T-helper 1 cell (primary cell): ENCODE measurements at places on chromosomes 2 and 18.

- DNase-seq, result no peak
Measured at GRCh38 chr2:10433947-10434885, 13.9 kb downstream of the ODC1 start.

DNA sequence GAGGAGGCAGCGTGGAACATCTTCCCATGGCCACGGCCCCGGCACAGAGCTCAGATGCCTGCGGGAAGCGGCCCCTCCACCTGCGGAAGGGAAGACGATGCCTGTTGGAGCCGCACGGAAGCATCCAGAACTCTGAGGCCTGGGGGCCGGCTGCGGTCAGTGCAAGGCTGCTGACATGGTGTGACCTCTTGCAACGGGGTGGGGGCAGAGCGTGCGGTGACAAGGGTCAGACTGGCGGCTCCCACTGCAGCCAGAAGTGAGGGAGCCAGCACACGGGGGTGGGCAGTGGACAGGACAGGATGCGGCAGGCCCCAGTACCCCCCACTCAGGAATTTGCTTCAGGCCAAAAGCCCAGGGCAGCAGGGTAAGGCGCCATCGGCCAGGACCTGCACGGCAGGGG, 48.8 kb downstream of the SLC66A2 start:
- no peak for DNase-seq

- no peak for DNase-seq
Measured at GRCh38 chr18:13599031-13599430, 127.3 kb downstream of the FAM210A start.

DNA sequence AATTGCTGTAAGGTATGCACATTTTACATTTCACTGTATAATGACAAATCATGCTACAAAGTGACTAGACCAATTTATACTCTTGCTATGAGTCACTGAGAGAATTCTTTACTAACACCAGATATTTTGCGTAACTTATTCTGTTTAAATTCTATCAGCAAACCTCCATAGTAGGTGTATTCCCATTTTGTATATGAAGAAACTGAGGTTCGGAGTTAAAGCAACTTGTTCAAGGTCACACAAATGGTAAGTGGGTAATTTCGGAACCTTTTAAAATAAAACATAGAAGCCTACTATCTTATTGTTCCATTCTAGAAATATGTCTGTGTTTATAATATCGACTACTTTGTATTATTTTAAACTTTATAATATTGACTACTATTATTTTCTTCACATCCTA, 15.9 kb upstream of the CPS1 start:
- DNase-seq, result no peak

DNA sequence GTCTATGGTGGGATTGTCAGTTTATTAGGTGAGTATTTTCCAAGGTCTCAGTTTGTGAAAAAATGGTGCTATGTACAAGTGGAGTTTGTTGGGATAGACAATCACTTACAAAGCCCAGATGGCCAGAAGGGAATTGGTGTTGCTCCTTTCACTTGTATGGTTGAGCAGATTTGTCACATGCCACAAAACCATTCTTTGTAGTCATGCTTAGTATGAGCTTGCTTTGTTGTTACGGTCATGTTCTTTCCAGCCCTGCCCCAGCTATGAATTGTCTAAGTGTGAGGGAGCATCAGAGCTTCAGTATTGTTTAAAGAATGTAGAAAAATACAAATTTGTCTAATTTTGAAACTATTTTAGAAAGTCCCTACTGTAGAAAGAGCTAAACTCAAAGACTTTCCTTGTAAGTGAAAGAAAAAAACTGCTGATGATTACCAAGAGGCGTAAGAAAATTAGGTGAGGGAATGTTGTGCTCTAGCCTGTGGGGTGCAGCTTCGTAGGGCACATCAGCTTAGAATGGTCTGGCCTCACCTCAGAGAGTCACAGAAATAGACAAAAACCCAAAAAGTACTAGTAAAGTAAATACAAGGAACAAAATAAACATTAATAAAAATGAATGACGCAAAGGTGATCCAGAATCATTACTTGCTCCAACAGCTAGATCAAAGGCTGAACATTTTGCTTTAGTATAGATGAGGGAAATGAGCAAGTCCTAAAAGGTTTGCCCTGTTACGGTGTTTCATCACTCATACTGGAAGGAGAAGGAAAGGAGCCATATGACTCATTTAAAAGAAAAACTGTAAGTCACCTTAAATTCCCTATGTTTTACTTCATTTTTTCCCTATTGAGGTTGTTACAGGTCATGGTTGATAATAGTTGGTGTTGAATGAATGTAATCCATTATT, 9.2 kb downstream of the TGIF1 start:
- DNase-seq, result no peak

DNA sequence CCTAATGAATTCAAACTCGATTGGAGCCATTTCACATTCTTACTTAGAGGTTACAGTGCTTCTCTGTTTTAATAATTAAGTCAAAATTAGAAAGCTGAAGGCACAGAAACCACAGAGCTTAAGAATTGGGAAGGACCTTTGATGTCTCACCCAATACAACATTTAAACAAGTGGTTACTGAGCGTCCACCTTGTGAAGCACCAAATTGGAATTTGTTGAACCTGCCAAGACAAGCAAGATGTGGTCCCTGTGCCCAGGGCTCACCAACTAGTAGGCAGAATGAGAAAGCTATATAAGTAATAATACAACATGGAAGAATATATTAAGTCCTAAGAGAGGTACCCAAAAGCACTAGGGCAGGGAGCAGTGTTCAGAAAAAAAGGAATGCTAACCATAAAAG, 64.5 kb upstream of the NPAS2 start:
- no peak for DNase-seq

DNA sequence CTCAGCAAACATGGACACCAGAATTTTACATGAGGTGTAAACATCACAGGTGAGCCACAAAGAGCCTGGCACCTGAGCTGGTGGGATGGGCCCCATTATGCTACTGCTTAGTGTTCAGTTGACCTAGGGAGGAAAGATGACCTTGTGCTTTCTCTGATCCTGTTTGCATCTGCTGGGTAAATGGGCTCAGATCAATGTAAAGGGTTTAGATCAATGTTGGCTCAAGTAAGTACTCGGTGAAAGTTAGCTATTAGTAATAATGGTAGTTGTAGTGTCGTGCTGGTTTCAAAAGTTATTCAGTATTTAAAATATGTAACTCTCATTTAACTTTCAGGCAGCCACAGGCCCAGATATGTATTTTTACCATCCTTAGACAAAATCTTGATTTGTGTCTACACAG, 19.8 kb downstream of the ABHD3 start:
- DNase-seq, result no peak

DNA sequence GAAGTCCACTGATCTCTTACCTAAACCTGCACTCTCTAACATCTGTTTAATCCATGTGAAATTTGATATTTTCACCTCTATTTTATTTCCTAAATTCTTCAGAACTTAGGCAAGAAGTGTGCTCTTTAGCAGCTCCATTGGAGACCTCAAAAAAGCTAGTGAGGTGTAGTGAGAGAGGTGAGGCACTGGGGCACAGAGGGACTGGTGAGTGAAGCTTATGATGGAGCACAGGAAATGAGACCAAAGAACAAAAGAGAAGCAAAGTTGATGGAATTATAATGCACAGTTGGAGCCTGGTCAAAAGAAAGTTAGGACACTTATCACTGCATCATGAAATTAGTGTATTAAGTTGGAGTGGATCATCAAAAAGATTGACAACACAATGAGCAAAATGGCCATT, 1050.7 kb upstream of the NRXN1 start:
- no peak for DNase-seq

DNA sequence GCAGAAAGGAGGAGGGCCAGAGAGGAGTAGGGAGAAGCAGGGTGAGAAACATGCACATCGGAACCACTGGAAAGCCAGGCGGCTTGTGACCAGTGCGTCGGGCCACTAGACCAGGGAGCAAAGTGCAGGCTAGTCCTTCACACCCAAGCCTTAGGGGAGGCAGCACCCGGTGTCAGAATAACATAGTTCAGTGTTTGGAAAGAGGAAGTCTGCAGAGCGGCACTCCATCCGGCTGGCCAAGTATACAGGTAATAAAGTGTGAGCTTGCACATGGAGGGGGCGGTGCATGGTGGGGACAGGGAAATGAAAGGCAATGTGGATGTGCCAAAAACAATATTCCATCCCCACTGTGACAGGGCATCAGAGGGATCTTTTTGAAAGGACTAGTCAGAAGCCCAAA, 69.7 kb downstream of the ZNF521 start:
- DNase-seq, result no peak

DNA sequence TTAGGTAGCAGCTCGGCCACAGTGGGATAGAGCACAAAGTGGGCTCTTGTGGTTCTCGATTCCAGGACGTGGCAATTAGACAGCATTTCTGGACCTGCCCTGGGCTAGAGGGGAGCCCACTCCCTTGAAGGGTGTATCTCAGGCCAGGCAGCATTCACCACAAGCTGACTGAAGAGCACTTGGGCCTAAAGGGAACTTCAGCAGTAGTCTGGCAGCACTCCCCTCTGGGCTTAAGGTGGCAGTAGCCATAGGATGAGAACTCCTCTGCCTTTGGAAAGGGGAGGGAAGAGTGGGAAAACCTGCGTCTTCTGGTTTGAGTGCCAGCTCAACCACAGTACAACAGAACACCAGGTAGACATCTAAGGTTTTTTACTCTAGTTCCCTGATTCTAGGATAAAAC, 28.1 kb upstream of the EML6 start:
- no peak for DNase-seq

- DNase-seq, result no peak
Measured at GRCh38 chr18:7876354-7877104, 309.4 kb downstream of the PTPRM start.

GRCh38 chr18:9738266-9738969, 30.3 kb downstream of the RAB31 start:
- no peak for DNase-seq

- no peak for DNase-seq
Measured at GRCh38 chr2:69773206-69773605, 31.3 kb downstream of the ANXA4 start.

DNA sequence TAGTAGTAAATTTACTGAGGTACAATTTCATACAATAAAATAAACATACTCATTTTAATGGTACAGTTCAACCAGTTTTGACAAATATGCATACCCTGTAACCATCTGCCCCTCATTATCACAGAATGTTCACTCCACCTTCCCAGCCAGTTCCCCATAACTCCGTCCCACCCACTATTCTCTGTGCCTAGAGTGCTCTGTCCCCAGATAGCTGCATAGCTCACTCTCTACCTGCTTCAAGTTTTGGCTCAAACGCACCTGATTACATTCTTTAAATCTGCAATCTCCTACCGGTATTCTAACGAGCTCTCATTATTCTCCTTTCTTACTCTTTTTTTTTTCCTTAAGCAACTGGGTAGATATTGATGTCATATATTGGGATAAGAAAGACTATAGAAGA, 161.9 kb upstream of the SMAD7 start:
- no peak for DNase-seq

- DNase-seq, result no peak
Measured at GRCh38 chr18:34775461-34775860, 65.4 kb downstream of the DTNA start.

GRCh38 chr2:28633746-28634145, 117.9 kb upstream of the PPP1CB start:
- DNase-seq, result no peak

GRCh38 chr2:10469955-10470608, 22.0 kb upstream of the ODC1 start:
- no peak for DNase-seq

GRCh38 chr2:26298286-26298637, 47.7 kb upstream of the SELENOI start:
- no peak for DNase-seq

GRCh38 chr2:38290332-38290731, 86.7 kb downstream of the ATL2 start:
- no peak for DNase-seq

DNA sequence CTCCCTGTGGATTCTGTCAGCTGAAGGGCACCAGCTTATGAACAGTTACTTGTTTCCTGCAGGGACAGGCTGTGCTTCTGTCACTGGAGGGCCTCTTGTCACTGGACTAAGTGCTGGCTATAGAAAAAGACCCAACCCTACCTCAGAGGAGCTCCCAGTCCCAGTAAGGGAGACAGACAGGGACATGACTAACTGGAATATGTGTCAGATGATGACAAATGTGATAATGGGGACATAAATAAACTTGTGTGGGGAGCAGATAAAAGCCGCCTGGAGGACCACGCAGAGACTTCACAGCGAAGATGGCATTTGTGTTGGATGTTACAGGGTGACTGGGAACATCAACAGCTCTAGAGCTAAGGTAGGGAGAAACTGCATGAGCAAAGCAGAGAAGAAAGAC, 95.0 kb downstream of the MAPRE2 start:
- DNase-seq, result no peak

DNA sequence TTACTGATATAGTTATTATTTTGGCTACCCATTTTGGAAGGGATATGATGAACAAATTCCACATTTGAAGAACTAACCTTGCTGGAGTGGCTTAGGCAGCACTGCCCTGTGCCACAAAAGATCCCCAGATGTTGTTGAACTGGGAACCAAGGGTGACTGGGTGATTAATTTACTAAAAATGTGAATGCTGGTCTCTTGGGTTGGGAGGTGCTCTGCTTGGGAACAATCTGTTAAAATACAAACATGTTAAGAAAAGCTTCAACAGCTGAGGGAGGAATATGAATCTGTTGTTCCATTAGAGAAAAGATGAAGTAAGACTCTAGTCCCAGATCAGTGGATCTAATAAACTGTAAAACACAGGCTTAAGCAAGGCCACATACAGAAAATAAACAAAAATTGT, 1860.1 kb downstream of the SUCLG1 start:
- no peak for DNase-seq

DNA sequence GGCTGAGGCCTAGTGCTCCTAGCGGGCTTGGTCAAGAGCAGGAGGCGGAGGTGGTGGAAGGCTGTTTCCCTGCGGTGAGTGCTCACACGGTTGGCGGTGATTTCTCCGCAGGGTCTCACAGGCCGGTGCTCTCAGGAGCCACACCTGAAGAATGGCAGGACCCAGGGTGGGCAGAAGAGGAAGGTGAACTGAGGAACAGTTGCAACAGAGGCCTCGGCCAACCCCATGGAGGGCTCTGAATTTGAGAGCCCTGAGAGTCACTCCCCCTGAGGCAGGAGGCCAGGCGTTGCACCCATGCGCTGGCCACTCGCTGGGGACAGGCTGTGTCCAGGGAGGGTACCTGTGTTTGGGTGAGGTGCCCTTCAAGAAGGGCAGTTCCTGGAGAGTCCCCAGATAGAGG, 35.3 kb upstream of the ZNF516 start:
- DNase-seq, result no peak

- peak; percentile 52 for DNase-seq
Measured at GRCh38 chr2:45889053-45889452, 237.6 kb downstream of the PRKCE start.

- DNase-seq, result no peak
Measured at GRCh38 chr18:50722311-50722710, 97.5 kb downstream of the MRO start.
